Prostate gland (tissue), 2 donors: ENCODE measurements at places on chromosomes 3 and 15. TPM values are rescaled to one million over a fixed set of nuclear protein-coding genes. Genes with fewer than 3 reads are reported as not detected.
A peak's percentile ranks its signal among the peaks of the same experiment; 100 is the strongest.

The IL17RE gene
- total RNA-seq = 10.1 TPM

DNA sequence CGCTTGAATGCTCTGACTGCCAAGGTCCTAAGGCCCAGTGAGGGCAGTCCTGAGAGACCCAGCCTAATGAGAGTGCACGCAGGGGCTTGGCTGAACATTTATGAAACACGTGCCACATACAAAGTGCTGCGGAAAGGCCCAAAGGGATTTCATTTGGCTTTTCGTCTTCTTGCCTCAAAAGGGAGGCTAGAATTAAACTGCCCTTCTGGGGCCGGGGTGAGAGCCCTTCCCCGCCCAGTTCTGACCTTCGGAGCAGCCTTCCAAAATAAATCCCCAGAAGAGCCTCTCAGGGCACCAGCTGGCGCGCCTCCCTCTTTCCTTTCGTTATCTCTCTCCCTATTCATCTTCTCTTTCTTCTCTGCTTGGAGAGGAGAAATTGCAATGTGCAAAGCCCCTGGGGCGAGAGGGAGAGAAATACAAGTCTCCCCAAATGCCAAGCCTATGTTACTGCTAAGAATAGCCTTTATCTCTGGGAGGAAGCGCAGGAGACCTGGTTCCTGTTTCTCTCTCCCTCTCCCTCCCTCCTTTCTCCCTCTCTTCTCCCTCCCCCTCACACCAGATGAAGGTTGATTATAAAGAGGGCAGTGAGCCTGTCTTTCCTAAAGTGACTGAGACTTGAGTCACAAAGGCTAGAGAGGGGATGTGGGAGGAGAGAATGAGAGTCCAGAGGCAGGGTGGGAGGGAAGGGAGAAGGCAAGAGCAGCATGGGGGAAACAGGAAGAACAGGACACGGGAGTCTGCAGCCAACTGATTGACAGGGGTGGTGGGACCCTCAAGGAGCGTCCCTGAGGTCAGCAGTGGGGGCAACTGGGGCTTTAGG lies 36.7 kb upstream of the NDUFB4 start:
- DNase-seq = no peak

GRCh38 chr15:88230823-88231222 lies 25.7 kb downstream of the NTRK3 start:
- no peak for DNase-seq

The ARL6 gene
- total RNA-seq = 7.6 TPM

The ICE2 gene
- 34.5 TPM for total RNA-seq

GRCh38 chr3:175457301-175457700 lies 598.2 kb downstream of the NAALADL2 start:
- DNase-seq = no peak

DNA sequence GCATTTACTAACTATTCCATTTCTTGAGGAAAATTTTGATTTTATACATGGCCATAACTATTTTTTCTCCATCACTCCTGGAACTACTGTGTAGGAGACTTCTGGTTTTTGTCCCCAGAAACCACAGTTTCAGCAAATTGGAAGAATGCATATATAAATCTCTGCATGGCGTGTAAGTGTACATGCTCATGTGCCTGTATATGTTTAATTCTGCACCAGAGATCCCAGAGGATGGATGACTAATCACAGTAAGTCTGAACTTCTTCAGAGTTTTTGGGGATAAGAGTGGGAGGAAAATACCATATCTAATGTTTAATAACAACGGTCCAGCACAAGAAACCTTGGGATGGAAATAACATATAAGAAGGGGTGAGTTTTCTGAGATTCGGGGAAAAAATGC lies 10.9 kb upstream of the COL6A6 start:
- DNase-seq = no peak

DNA sequence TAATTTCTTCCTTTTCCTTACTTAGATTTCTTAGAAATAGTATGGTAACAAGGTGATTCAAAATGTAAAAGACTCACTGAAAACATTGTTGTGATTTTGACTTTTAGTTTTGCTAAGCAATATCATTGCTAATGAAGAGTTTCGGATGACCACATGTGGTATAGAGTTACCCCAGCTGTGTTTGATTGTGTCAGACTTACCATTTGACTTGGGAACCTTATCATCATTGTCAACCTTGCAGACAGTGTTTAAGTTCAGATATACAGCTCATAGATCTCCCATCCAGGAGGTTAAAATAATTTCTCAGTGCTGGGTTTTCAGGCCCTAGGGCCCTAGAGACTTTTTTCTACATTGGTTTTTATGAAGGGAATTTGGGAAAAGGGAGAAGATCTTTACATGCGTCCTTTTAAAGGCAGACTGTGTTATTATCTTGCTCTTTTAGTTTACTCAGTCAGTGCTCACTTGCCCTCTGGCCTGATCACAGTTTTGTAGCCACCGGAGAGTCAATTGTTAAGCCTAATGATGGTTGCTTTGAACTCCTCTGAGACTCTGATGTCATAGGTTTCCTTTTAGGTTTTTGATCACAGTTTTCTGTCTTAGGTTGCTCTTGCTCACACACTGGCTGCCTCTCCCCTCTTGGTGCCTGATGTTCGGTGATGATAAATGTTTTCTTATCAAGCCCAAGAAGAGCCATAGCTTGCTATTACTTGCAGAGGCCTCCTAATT lies 133.5 kb upstream of the ZPLD1 start:
- DNase-seq = no peak

The CNTN4 gene
- 1.5 TPM for total RNA-seq

The ISLR gene
- total RNA-seq = 36.5 TPM

The RAB8B gene
- total RNA-seq = 29.2 TPM

The EAF1 gene
- 30.9 TPM for total RNA-seq

DNA sequence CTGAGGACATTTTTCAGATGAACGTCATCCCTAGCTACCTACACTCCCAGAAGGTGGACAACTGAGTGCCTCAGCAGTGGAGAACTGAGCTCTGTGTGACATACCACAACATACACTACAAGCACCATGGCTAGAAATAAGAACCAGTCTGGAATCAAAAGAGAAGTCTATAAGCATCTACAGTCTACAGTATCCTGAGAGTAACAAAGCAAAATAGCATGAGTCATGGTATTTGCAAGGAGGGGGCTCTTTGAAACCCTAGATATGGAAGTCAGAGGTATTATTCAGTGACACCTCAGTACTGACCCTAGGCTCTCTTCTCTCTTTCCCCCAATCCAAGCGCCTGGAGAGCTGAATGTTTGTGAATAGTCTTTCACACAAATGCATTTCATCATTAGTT lies 87.5 kb downstream of the TNIK start:
- DNase-seq = no peak

DNA sequence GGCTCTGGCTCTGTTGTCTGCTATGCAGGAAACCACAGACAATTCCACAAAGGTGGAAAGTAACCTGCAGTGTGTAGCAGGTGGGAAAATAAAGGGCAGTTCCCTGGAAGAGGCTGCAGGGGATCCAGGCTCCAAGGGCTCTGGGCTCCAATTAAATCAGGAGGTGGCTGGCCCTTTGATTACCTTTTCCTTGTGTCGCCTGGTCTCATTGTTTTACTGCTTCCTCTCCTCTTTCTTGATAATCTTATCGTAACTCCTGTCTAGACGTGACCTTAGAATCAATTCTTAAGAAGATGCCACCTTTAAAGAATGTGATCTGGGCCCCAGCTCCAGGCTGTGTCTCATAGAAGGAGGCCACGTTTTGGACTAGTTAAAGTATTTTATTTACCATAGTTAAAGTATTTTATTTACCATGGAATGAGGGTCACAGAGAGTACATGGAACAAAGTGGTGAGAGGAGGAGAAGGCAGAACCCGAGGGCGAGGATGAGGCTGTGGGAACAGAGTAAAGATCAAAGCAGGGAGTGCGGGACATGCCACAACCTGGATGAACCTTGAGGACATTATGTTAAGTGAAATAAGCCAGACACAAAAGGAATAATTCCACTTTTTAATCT lies 237.5 kb upstream of the STT3B start:
- no peak for DNase-seq

DNA sequence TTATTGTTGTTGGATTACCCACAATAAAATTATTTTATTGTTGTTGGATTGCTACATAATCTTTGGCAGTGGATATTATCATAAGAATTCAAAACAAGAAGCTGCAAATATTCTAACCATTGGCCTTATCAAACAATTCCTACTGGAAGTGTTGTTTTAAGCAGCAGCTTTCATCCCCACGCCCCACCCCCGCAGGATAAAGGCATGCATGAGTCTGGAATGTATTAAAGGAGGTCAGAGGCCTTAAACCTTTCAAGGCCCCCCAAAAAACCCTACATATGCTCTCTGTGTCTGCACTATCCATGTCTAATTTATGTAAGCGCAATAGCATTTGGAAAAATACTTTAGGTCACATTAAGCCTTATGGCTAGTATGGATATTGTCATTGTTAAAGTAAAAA lies 23.1 kb downstream of the P3H2 start:
- no peak for DNase-seq

The TMCO5A gene
- total RNA-seq = 2.8 TPM

DNA sequence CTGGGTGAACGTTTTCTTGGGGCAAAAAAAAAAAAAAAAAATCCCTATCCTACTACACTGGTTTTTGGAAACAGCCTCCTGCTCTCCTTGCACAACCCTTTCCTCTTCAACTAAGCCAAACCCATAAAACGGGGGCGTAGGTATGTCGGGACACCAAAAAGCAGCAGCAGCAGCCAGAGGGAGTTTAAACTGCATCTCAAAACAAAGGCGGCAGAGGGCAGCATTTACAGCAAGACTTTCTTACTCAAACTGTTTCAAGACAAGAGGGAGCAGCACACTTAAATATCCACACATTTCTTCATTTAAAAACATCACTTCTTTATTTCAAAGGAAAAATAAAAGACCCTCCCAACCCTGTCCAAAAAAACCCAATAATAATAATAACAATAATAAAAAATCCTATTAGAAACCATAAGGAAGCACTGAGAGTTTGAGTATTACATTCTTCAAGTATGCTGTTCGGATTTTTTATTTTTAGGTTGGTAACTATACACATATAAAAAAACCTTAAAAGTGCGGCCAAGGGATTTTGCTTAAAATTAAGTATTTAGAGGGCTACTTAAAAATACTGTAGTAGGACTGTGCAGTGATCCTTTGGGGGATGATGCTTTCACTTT lies 43.9 kb upstream of the PLXND1 start:
- DNase-seq = peak; percentile 73

GRCh38 chr15:25508369-25509002 lies 69.7 kb upstream of the UBE3A start:
- no peak for DNase-seq

- no peak for DNase-seq
Measured at GRCh38 chr3:112817797-112818196, 28.9 kb downstream of the CD200R1L start.

DNA sequence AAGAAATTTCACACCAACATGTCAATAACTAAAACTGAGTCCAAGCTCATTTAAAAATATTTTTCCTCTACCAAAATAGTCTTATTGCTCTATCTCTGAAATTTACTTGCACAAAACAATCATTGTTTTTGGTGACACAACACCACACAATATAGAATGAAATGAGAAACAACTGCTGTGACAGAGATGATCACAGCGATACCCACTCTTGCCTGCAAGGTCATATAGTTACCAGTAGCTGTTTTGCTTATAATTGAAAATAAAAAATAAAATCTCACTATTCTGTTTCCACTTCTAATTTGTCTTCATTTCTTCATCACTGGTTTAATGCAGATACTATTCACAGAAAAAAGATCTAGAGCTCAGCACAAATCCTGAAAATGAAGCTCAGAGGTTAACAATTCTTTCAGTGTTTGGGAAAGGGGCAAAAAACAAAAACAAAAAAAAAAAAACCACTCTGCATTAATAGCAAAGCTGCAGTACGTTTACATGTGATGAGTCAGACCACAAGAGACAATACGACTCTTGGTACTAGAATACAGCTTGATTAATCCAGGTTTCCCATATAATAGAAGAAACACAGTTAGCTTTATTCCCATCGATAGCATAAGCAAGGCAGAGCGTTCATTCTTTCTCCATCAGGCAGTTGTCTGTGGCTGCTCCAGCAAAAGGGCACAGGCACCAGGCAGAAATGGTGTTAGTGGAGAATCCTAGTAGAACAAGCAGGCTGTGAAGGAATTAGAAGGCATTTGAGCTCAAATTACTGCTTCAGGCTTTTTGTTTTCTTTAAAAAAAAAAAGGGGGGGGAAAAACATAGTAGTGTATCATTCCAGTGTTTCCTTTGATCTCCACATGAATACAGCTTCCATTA lies 773 bp downstream of the ANKRD28 start:
- no peak for DNase-seq
